ENCODE measurements at places on chromosomes 5 and 9.

DNA sequence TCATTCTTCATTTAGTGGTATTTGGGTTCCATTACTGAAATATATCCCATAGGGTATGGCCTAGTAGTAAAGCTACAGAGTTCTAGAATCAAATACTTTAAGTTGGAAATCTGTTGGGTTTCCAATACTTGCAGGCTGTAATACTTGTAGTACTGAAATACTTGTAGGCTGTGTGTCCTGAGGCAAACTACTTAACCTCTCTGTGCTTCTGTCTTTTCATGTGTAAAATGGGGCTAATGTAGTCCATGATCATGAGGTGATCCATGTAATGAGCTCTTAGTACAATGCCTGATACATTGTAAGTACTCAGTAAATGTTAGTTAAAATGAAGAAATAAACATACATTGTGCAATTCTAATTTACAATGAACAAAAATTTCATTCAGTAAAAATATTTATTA, 368.9 kb downstream of the CSNK1G3 start:
- DNase-seq, result no peak

GRCh38 chr5:98865690-98866089, 63.1 kb downstream of the CHD1 start:
- no peak for DNase-seq

GRCh38 chr5:111261610-111262009, 37.4 kb downstream of the CAMK4 start:
- no peak for DNase-seq

- DNase-seq, result no peak
Measured at GRCh38 chr5:88734983-88735382, 148.0 kb downstream of the MEF2C start.
